ENCODE measurements at places on chromosomes 1 and 21. TPM values are rescaled to one million over a fixed set of nuclear protein-coding genes. Genes with fewer than 3 reads are reported as not detected.

DNA sequence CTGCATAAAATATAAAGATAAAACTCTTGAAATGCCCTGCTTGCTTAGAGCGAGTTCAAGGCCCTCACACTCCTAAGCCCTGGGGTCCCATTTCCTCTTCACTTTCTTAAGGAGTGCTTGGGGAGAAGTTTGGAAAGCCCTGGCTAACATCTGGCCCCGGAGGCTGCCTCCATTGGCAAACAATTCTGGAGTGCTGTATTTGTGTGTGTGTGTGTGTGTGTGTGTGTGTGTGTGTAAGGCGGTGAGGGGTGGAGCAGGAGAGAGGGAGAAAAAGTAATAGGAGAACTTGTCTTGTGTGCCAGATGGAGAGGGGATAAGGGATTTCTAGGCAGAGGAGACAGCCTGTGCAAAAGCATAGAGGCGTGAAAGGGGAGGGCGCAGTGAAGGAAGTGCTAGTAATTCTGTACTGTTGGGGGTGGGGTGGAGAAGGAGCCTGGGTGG, 578 bp upstream of the TRIM62 start:
- DNase-seq: no peak

DNA sequence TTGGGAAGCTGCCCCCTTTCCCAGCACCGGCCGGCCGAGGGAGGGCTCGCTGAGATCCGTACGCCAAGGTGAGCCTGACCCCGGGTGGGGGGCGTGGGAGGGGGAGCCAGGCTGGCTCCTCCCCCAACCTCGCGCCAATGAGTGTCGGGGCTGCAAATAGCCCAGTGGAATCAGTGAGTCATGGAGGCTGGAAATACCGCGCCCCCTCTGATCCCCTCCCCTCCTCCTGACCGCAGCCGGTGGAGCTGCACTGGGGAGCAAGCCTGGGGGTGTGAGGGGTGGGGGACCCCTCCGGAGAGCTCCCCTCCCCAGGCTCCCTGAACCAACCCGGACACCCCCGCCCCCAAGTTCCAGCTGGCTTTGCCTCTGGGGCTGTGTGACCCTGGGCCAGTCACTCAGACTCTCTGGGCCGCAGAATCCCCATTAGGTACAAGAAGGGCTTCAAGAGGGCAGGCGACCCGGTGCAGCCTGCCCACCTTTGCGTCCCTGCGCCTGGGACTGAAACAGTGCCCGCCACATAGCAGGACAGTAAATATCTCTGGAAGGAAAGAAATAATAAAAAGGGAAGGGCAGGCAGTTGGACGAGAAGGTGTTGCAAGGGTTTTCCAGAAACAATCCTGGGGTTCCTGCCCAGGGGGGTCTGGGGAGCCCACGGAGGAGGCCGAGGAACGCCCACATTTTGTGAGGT, 4.5 kb downstream of the HSPB7 start:
- DNase-seq: no peak

GRCh38 chr1:17181781-17182464, 23.0 kb upstream of the PADI1 start:
- no peak for DNase-seq

Gene THEMIS2
- total RNA-seq: 3.4 TPM
